WTC11 (cell line): ENCODE measurements at places on chromosomes 1 and 21. TPM values are rescaled to one million over a fixed set of nuclear protein-coding genes. Genes with fewer than 3 reads are reported as not detected.

DNA sequence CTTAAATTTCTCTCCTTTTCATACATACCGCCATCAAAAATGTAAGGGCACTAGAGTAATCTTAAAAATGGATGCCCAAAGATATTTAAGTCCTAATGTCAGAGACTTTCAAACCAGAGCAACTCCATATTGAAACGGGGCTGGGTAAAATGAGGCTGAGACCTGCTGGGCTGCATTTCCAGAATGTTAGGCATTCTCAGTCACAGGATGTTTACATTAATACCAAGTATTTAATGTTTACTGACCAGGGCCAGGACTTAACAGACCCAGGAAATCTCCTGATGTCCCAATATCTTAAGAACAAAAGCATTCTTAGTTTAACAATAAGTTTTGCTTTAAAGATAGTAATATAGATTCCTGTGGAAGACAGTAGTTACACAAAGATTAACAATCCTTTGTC lies 563.9 kb upstream of the BEND5 start:
- no peak for DNase-seq
- peaks cover 19% of the 10 kb centered on the region for H3K4me1 ChIP-seq
- H3K27me3 ChIP-seq = no peaks in the 10 kb centered on the region; the same call in none of the 2 replicates
- H3K27ac ChIP-seq = no peak overlapping the region
- H3K36me3 ChIP-seq = peaks cover 11% of the 10 kb centered on the region

- H3K4me1 ChIP-seq = peaks cover 27% of the 10 kb centered on the region
- no peak for DNase-seq
Measured at GRCh38 chr1:212586206-212587015, 22.1 kb upstream of the ATF3 start.

The FCGR3B gene
- total RNA-seq = not detected in 3 replicates

The TP73 gene
- 5.7 to 6.4 TPM (median 5.8 TPM) in 3 replicates for total RNA-seq
